ENCODE measurements at places on chromosomes 2 and 18.

DNA sequence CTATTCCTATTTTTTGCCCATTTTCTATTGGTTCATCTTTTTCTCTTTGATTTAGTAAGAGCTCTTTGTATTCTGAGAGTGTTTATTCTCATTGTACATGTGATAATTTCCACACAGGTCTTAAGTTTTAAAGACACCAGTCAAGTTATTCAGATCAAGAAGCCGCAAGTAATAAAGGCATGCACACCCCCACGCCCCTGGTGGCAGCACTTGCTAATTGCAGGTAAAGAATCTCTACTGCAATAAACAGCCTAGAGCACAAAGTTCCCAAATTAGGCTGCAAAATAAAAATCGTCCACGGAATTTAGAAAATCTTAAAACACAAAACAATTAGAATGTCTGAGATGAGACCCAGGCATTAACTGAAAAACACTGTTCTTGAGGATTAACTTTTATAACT lies 45.2 kb downstream of the ST3GAL5 start:
- peak; percentile 64 for DNase-seq

DNA sequence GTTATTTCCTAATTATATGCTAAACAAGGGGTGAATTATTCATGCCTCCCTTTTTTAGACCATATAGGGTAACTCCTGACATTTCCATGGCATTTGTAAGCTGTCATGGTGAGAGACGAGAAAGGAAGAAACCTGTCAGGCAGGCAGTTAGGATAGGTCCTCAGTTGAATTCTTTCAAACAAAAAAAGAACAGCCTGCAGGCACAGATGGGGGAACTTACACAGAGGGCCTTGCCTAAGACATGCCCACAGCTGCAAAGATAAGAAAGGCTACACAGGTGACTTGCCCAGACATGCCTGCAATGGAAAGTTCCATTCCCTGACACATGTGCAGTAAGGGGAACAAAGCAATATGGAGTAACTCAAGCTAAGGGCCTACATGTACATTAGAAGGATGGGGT lies 128.1 kb downstream of the TMEM163 start:
- DNase-seq = no peak

DNA sequence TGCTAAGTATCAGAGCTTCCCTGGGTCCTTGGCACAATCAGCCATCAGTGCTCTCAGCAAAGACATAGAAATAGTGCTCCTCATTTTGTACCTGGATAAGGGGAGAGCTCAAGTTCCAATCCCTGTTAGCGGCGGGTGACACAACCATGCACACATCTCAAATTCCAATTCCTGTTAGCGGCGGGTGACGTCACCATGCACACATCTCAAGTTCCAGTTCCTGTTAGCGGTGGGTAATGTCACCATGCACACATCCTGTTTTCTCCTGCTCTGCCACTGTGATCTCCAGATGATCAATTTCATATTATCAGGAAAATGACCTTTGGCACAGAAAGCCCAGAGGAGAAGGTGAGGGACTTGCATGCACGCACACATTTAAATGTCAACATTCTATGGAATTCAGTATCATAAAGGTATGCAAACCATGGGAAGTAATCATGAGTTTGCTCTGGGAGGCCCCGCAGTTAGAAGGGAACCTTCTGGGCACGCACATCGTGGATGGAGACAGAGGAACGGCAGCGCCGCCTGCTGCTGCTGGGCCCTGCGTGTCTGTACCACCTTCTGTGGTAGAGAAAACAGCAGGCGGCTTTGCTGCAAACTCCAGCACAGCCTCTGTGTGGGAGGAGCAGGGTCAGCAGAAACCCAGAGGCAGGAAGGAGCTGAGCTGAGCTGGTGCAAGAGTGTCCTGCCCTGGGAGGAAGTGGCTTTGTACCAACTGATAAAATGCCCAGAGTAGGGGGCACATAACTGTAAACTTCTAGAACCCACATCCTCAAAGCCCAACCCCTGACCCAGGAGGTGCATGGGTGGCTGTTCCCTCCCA lies 77.8 kb downstream of the MBP start:
- DNase-seq = peak; percentile 89

DNA sequence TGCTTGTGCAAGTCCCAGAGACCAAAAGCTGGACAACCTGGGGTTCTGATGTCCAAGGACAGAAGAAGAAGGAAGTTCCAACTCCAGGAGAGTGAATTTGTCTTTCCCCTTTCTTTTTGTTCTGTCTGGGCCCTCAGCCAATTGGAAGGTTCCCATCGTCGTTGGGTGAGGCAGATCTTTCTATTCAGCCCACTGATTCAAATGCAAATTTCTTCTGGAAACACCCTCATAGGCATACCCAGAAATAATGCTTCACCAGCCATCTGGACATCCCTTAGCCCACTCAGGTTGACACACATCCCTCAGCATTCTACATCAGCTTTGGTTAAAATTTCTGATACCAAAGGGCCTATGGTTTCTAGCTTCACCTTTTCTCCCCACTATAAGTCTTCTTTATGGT lies 156.5 kb downstream of the SP3 start:
- peak; percentile 5 for DNase-seq

- DNase-seq = no peak
Measured at GRCh38 chr2:129772190-129772579, 207.3 kb upstream of the RAB6C start.

GRCh38 chr2:3814706-3815245 lies 111.4 kb downstream of the DCDC2C start:
- no peak for DNase-seq

DNA sequence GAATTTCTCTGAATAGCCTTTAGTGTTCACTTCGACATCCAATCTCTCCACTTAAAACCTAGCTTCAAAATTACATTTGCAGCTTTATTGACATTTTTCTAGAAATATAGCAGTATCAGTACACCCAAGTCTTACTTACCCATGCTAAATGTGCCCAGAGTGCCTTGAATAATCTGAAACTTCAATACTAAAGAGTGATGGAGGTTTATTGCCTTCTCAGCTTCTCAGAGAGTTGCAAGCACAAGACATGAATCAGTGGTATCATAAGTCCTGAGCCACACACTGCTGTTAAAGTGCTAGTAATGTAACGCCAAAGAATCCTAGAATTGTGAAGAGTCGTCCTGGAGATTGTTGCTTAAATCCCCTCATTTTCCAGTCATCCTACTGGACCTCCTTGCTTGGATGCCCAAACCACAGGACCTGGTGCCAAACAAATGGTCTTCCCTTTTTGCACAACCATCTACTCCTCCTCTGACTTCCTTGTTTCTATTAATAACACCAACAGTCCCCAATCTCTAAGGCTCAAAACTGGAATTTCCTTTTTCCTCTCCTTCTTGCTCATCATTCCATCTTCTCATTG lies 83.2 kb upstream of the SPATS2L start:
- no peak for DNase-seq

DNA sequence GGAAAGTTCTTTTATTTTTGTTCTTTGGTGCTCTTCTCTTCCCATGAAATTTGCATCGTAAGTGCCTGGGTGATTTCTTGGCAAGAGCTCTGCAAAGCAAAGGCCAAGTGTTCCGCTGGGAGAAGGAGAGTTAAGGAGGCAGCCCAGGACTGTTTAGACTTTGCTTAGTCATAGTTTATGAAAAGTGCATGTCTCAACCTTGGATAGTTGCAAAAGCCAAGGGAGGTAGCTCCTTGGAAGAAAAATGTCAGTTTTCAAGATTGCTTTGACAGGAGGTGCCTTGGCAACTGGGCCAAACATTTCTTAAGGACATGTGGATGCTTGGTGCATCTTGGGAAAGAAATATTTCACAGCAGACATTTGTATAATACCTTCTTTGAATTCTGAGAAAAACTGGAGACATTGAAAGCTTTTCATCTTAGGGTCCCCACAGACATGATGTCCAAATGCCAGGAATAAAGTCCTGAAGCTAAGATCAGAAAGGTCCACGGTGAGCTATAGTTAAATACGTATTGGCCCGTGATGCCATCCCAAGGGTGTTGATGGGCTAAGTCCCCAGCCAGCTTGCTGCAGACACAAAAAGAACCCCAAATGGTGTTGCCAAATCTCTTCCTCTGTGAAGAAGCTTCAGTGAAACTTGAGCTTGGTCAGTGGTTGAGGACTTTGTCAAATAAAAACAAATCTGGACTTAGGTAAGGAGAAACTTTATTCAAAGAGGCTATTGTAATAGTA lies 96.3 kb upstream of the THUMPD2 start:
- DNase-seq = no peak

DNA sequence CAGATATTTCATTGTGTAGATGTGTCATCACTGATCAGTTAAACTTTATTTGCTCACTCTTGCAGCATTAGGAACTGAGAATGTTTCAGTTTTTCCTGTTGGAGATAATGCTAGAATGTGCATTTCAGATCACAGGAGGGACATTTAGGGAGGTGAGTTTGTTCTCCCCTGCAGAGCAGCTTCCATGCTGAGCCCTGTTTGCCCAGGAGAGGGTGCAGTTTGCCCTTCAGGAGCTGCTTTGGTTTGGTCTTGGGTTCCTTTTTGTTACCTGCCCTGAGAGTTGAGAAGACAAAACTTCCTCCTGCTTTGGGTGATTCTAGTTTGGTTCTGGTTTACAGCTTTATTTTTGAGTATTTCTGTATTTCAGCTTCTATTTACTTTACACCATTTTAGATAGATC lies 49.9 kb downstream of the DGKD start:
- DNase-seq = peak; percentile 59
